Activated CD4-positive, alpha-beta T cell treated with anti-CD3 and anti-CD28 coated beads, Interleukin-2, amount 10 ng/mL, durations not matched to agents 24 days and 14 days (primary cell): ENCODE measurements at places on chromosomes 7 and 10.

DNA sequence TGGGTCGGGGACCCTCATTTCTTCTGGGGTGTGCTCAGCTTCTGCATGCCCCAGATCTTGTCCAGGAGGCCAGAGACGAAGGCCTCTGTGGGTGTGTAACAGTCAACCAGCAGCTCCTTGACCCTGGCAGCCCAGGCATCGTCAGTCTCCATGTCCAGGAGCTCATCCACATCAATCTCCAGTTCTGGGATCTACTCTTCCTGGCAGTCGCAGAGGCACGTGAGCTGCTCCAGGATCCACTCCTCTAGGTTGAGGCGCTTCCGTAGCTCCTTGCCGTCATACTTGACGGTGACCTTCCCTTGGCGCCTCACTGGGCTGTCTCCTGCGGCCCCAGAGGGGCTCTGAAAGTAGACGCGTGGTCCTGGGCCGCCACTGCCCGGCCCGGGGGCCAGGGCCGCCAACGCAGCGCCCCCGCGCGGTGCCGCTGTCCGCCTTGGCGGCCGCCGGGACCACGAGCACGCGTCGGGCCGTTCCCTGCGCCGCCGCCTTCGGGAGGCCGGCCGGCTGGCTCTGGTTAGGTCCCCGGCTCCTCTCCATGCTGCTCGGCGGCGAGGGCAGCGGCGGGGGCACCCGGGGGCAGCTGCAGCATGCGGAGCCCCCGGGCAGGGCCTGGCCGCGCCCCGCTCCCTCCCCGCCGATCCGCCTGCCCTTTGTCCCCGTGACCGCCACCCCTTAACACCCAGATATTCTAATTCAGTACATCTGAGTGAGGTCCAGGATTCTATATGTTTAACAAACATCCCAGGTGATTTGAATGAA lies 170.5 kb downstream of the SEPTIN7 start:
- H3K27me3 ChIP-seq: peaks cover 37% of the 10 kb centered on the region
- peak; percentile 58 for DNase-seq
- H3K27ac ChIP-seq: no peak overlapping the region
- H3K4me3 ChIP-seq: peak overlapping the region; percentile 13
- H3K36me3 ChIP-seq: no peaks in the 10 kb centered on the region

- H3K27ac ChIP-seq: no peak overlapping the region
- H3K36me3 ChIP-seq: no peaks in the 10 kb centered on the region
- no peaks in the 10 kb centered on the region for H3K4me1 ChIP-seq
- no peak for DNase-seq
- no peaks in the 10 kb centered on the region for H3K27me3 ChIP-seq
Observed at GRCh38 chr7:81294897-81295515, 376.2 kb upstream of the SEMA3C start.

GRCh38 chr7:100626530-100627237 lies 14.3 kb downstream of the MOSPD3 start:
- peak overlapping the region; percentile 76 for H3K27ac ChIP-seq
- H3K4me1 ChIP-seq: peaks cover 42% of the 10 kb centered on the region
- H3K4me3 ChIP-seq: peak overlapping the region; percentile 82
- H3K36me3 ChIP-seq: peaks cover 18% of the 10 kb centered on the region
- H3K27me3 ChIP-seq: no peaks in the 10 kb centered on the region
- DNase-seq: peak; percentile 94

GRCh38 chr7:129376076-129376777 lies 58.0 kb upstream of the STRIP2 start:
- H3K36me3 ChIP-seq: no peaks in the 10 kb centered on the region
- peak overlapping the region; percentile 25 for H3K27ac ChIP-seq
- peaks cover 30% of the 10 kb centered on the region for H3K4me1 ChIP-seq
- no peak overlapping the region for H3K4me3 ChIP-seq

GRCh38 chr7:1112109-1112508 lies 24.2 kb downstream of the GPER1 start:
- DNase-seq: no peak
- no peak overlapping the region for H3K27ac ChIP-seq
- H3K4me3 ChIP-seq: no peak overlapping the region
- no peaks in the 10 kb centered on the region for H3K36me3 ChIP-seq
- H3K27me3 ChIP-seq: no peaks in the 10 kb centered on the region

- peaks cover 18% of the 10 kb centered on the region for H3K36me3 ChIP-seq
- DNase-seq: no peak
- H3K4me3 ChIP-seq: no peak overlapping the region
- H3K27ac ChIP-seq: no peak overlapping the region
- no peaks in the 10 kb centered on the region for H3K27me3 ChIP-seq
- H3K4me1 ChIP-seq: peaks cover 31% of the 10 kb centered on the region
Observed at GRCh38 chr10:102779680-102780526, 36.2 kb downstream of the WBP1L start.

DNA sequence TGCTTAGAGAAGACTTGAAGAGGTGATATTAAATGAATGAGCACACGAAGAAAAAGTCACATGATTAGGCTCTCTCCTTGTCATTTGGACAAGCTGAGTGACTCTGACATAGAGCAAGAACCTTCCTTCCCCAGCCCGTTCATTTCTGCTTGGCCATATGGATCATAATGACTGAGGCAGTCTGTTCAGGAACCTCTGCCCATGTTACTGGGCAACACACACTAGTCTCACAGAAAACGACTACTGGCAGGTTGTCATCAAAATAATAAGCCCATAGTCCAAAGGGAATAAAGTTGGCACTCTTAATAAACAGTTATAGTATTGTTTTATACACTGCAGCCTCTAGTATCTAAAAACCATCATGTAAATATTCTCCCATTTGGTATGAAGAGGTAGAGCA lies 635.0 kb downstream of the REEP3 start:
- H3K27ac ChIP-seq: no peak overlapping the region
- H3K36me3 ChIP-seq: no peaks in the 10 kb centered on the region

GRCh38 chr10:17808971-17809841 lies at the start of gene MRC1:
Gene MRC1, plus strand, starts transcription at chr10:17809348. Its CDS starts 118 bp downstream, at chr10:17809466.
- no peak for DNase-seq
- no peak within 1 kb of the TSS for H3K27ac ChIP-seq
- no peak within 1 kb of the TSS for H3K4me3 ChIP-seq
- peaks cover 13% of the 10 kb centered on the region for H3K27me3 ChIP-seq
- no peaks in the 10 kb centered on the region for H3K36me3 ChIP-seq

GRCh38 chr10:131626274-131626673 lies 274.5 kb upstream of the PPP2R2D start:
- H3K4me1 ChIP-seq: no peaks in the 10 kb centered on the region
- H3K27ac ChIP-seq: no peak overlapping the region
- no peaks in the 10 kb centered on the region for H3K36me3 ChIP-seq
- H3K27me3 ChIP-seq: no peaks in the 10 kb centered on the region
- H3K4me3 ChIP-seq: no peak overlapping the region
- DNase-seq: peak; percentile 27
